ENCODE measurements at places on chromosomes 13 and 19.

DNA sequence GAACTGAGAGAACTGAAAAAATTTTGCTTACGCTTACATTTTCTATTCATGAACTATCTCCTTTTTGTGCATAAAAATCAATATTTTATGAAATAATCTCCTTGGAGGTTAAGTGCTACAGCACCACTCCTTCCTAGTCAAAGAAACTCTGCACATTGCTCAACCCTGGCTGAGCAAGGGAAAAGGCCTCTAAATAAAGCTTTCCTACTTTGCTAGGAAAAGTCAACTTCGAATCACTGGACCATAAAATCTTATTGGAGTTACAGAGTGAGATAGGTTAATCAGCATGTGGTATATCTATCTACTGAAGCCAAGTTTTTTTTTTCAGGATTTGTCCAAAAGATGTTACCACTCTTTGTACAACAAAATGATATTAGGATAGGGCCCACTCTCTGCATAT, 57.5 kb upstream of the HMGB1 start:
- DNase-seq = no peak

DNA sequence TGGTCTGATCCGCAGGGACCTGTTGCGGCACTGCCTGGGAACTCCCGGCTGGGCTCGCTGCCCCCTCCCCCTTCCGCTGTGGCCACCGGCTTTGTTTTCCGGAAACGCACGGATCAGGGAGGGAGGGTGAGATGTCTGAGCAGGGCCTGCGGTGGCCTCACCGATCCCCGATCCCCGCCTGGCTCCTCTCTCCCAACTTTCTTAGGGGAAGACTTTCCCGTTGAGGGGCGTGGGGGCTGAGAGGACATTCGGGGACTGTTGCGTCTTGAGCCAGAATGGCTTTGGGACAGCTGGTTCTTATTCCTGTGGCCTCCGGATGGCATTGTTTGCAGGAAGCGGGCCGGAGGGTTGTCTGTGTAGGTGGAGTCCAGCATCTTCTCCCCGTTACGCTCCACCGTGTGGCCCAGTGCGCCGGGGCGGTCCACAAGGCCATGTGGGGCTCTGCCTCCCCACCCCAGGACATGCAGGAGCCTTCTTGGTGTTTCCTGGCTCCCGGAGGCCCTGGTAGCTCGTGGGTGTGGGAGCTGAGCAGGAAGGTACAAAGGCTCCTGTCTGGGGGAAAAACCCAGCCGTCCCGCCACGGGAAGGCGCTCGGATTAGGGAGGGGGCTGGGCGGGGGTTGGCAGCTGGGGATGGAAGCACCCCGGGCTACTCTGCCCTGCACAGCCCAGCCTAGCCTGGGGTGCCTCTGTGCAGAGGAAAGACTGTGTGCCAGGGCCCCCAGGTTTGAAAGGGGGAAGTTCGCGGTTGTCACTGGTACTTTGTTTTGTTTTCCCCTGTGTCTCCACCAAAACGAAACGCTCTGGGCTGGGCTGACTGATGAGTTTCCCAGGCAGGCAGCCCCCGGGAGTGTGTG, 1.3 kb downstream of the CSNK1G2 start:
- DNase-seq = no peak

DNA sequence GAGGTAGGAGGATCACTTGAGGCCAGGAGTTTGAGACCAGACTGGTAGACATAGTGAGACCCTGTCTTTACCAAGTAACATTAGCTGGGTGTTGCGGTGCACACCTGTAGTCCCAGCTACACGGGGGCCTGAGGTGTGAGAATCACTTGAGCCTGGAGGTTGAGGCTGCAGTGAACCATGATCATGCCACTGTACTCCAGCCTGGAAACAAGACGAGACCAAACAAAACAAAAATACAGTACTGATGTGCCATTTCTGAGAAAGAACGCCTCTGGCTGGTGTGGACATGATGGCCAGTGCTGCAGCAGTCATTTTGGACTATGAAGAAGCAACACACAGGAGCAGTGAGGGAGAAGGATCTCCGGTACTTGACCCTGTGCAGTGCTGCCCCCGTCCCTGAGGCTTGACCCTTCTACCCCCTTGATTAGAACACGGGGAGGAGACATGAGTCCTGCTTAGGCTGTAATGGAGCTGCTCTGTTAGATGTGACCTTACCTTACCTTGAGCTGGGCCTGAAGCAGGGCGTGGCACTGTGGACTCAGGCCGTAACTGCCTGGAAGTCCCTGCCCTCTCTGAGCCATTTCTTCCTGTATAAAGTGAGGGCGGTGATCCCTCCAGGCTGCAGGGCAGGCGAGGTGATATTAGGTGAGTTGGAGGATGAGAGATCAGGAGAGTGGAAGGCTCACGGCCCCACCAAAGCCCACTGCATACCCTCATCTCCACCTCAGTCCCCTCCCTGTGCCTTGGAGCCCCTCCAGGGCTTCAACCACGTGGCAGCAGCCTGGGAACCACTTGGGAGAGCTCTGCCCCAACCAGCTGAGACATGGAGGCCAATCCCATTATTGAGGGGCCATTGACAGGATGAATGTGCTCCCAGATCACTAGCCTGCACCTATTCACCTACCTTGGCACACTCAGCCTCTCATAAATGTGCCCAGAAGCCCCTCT, 5.9 kb downstream of the RPL18A start:
- no peak for DNase-seq

- no peak for DNase-seq
These were observed 160.6 kb upstream of the SPRY2 start for GRCh38 chr13:80501556-80501955.

- no peak for DNase-seq
These were observed 150.1 kb downstream of the SHISA2 start for GRCh38 chr13:25901460-25902376.

- DNase-seq = no peak
These were observed 216 bp downstream of the SH2D3A start for GRCh38 chr19:6767081-6767356.

GRCh38 chr13:100495455-100495854, 93.1 kb downstream of the GGACT start:
- peak; percentile 82 for DNase-seq

GRCh38 chr19:4962085-4962619, 6.8 kb upstream of the KDM4B start:
- no peak for DNase-seq

- DNase-seq = no peak
These were observed 5.0 kb downstream of the SYCE2 start for GRCh38 chr19:12913851-12914690.

- no peak for DNase-seq
These were observed 128.8 kb downstream of the LMO7 start for GRCh38 chr13:75764926-75765310.

DNA sequence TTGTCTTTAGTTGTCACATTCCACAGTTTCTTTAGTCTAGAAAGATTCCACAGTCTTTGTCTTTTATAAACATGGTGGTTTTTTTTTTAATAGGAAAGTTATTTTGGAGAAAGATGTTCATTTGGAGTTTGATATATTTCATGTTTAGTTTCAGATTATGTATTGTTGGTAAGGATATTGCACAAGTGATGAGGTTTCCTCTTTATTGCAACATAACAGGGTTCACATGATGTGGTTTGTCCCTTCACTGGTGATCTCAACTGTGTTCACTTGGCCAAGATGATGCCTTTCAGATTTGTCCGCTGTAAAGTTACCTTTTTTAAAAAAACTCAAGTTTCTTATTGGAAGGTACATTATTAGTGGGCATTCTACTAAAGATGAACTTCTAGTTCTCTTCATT, 3.2 kb downstream of the ZNF230 start:
- DNase-seq = no peak

GRCh38 chr19:40274585-40275544, 10.3 kb downstream of the AKT2 start:
- DNase-seq = no peak

GRCh38 chr13:33639626-33640080, 178.3 kb upstream of the RFC3 start:
- no peak for DNase-seq

GRCh38 chr19:277131-277530, 14.1 kb downstream of the PLPP2 start:
- DNase-seq = no peak
